Endothelial cell (in vitro differentiated cells): ENCODE measurements at places on chromosomes 6 and 20.

GRCh38 chr6:128438393-128438792 lies 82.0 kb downstream of the PTPRK start:
- no peak for DNase-seq
- H3K4me1 ChIP-seq, result peaks cover 15% of the 10 kb centered on the region
- no peaks in the 10 kb centered on the region for H3K36me3 ChIP-seq
- no peak overlapping the region for H3K27ac ChIP-seq

- peak within 1 kb of the TSS; percentile 77 for H3K27ac ChIP-seq
- H3K4me1 ChIP-seq, result peaks cover 14% of the 10 kb centered on the region
- DNase-seq, result peak; percentile 77
- peak within 1 kb of the TSS; percentile 91 for H3K4me3 ChIP-seq
- peaks cover 7% of the 10 kb centered on the region for H3K36me3 ChIP-seq
Observed at GRCh38 chr6:149941583-149942460, at the start of gene ULBP2. TSS of gene ULBP2 (plus strand) at chr6:149942014. CDS start at chr6:149942073, 59 bp downstream.

- no peak overlapping the region for H3K27ac ChIP-seq
- H3K27me3 ChIP-seq, result no peaks in the 10 kb centered on the region
- no peaks in the 10 kb centered on the region for H3K4me1 ChIP-seq
Observed at GRCh38 chr6:136809091-136809860, 13.1 kb upstream of the PEX7 start.

DNA sequence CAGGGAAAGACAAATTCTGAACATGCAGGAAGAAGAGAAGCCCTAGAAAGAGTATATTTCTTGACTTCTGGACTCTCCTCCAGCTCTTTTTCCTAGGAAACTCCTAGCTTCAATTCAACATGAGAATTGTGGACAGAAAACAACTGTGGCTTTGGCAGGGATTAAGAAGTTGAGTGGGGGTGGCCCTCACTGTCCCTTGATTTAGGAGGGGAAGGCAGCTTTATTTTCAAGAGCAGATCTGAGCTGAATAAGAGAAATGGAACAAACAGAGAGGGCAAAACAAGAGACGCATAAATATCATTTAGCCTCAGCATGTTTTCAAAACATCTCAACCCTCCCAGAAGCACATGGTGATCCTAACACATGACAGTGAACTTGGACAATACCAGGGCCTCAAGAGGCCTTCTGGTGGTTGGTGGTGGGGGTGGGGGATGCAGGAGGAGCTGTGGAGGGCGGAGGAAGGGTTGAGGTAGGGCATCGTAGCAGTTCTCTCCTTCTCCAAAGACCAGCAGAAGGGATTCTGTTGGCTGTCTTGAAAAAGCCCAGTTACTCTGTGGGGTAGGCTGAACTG lies 21.1 kb upstream of the TAGAP start:
- H3K27ac ChIP-seq, result no peak overlapping the region
- H3K27me3 ChIP-seq, result peaks cover 11% of the 10 kb centered on the region
- H3K4me3 ChIP-seq, result no peak overlapping the region
- H3K36me3 ChIP-seq, result no peaks in the 10 kb centered on the region
- no peaks in the 10 kb centered on the region for H3K4me1 ChIP-seq

DNA sequence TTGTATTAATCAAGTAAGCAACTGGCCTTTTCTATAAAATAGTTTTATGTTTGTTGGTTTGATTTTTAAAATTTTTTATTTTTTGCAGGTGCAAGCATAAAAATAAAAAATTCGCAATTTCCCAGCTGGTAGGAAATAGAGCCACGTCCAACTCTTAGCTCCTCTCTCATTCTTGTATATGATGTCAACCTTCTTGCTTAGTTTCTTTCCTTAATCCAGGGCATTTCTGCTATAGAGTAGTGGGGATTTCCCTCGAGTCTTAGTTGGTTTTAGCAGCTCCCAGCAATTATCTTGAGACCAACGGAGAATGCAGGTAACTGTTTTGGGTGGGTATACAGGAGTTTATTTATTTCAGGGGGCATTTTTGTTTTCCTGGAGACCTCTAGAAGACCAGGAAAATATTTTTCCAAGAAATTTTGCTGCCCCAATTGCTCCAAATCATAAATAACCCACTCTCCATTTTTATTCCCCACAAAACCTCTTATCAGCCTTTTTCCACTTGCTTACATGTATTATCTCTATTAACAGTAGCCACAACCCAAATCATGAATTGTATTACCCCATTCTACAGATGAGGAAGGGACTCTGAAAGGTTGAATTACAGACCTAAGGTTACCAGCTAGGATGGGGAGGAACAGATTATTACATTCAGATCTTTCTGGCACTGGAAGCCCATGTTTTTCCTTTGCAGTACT lies 18.4 kb downstream of the PHACTR2 start:
- H3K4me3 ChIP-seq, result no peak overlapping the region
- H3K36me3 ChIP-seq, result peaks cover 18% of the 10 kb centered on the region
- peak overlapping the region; percentile 84 for H3K27ac ChIP-seq
- H3K27me3 ChIP-seq, result no peaks in the 10 kb centered on the region
- no peak for DNase-seq
- H3K4me1 ChIP-seq, result peaks cover 52% of the 10 kb centered on the region

DNA sequence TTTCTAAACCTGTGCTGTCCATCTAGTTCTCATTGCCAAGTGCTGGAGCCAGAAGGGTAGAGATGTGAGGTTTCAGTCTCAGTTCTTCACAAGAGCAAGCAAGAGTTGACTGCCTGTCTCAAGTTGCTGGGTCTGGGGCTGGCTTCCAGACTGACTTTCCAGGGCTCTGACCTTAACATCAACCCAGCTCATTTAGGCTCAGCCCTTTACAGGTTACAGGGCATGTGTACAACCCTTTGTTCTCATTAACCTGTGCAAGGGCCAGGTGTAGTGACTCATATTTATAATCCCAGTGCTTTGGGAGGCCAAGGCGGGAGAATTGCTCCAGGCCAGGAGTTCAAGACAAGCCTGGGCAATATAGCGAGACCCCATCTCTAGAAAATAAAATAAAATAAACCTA lies 30.6 kb downstream of the FITM2 start:
- DNase-seq, result no peak
- no peak overlapping the region for H3K27ac ChIP-seq
- no peaks in the 10 kb centered on the region for H3K36me3 ChIP-seq
- no peaks in the 10 kb centered on the region for H3K4me1 ChIP-seq
- no peak overlapping the region for H3K4me3 ChIP-seq
- peaks cover 2% of the 10 kb centered on the region for H3K27me3 ChIP-seq

- peaks cover 4% of the 10 kb centered on the region for H3K4me1 ChIP-seq
- no peak overlapping the region for H3K4me3 ChIP-seq
- DNase-seq, result no peak
- H3K27ac ChIP-seq, result no peak overlapping the region
- no peaks in the 10 kb centered on the region for H3K27me3 ChIP-seq
- H3K36me3 ChIP-seq, result no peaks in the 10 kb centered on the region
Observed at GRCh38 chr6:137452333-137452894, 41.8 kb downstream of the OLIG3 start.

GRCh38 chr6:87702589-87702945 lies 534 bp upstream of the AKIRIN2 start:
- peaks cover 16% of the 10 kb centered on the region for H3K4me1 ChIP-seq
- H3K36me3 ChIP-seq, result peaks cover 14% of the 10 kb centered on the region
- DNase-seq, result no peak
- peaks cover 16% of the 10 kb centered on the region for H3K27me3 ChIP-seq

- H3K27me3 ChIP-seq, result peaks cover 3% of the 10 kb centered on the region
- H3K4me3 ChIP-seq, result no peak overlapping the region
- H3K36me3 ChIP-seq, result no peaks in the 10 kb centered on the region
- H3K4me1 ChIP-seq, result peaks cover 14% of the 10 kb centered on the region
Observed at GRCh38 chr6:11009353-11009752, 34.8 kb downstream of the ELOVL2 start.

DNA sequence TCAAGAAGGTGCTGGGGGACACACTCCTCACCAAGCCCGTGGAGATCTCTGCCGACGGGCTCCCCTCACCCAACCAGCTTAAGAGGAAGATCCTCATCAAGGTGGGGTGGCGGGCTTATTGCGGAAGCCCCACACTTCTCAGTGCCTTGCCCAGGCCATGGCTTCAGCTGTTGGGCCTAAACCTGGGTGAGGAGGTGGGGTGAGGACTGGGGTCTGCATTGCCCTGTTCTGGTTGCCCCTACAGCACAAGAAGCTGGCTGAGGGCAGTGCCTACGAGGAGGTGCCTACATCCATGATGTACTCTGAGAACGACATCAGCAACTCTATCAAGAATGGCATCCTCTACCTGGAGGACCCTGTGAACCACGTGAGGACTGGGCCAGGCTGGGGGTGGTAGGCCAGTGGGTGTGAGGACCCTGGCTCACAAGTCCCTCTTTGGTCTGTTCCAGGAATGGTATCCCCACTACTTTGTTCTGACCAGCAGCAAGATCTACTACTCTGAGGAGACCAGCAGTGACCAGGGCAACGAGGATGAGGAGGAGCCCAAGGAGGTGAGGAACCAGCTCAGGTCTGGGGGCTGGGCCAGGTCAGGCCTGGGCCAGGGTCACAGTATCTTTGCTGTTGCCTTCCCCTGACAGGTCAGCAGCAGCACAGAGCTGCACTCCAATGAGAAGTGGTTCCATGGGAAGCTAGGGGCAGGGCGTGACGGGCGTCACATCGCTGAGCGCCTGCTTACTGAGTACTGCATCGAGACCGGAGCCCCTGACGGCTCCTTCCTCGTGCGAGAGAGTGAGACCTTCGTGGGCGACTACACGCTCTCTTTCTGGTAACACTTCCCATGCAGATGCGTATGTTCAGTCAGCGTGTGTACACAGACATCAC lies 27.9 kb downstream of the PLCG1 start:
- H3K27ac ChIP-seq, result no peak overlapping the region
- DNase-seq, result no peak

DNA sequence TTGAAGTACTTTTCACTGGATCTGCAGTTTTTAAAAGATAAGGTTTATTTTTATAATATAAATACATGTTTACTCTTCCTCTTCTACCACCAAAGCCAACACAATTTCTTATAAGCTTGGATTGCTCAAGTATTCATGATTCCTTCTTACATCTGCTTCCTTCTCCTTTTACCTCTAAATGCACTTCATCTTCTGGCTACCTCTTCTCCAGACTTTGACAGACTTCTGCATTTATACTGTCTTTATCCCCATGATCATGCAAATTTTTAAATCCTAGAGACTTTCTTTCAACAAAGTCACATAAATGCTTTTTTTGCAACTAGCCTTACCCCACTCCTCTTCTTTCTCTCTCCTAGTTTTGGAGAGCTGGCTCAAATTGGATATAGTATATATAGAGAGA lies 142.9 kb downstream of the TFAP2B start:
- no peaks in the 10 kb centered on the region for H3K4me1 ChIP-seq
- peaks cover under 1% of the 10 kb centered on the region for H3K27me3 ChIP-seq
- H3K36me3 ChIP-seq, result no peaks in the 10 kb centered on the region
- no peak overlapping the region for H3K27ac ChIP-seq
- no peak for DNase-seq

DNA sequence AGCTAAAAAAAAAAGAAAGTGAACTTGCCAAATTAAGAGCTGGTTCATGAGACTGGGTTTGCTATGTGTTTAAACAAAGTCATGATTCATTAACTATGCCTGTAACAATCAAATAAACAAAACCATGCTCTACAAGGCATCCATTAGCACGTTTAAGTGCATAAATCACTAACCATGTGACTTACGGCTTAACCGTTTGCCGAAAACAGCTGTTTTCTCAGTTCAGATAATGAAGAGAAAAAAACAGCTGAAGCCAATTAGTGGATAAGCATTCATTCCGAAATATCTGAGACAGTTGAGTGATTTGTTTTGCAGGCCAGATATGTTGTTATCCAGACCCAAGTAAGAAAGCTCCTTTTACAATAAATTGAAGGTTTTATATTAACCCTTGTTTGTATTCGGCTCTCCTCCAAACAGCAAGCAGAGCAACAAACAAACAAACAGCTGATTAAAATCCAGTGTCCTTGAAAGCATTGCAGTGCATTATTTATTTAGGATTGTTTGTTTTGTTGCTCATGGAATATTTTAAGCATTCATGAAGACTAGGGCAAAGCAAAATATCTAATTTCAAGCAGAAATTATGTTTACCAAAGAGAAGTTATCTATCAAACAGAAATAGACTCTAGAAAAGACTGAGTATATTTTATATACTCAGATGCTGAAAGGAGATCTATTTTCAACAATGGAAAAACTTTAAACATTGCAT lies 343.5 kb downstream of the RFPL4B start:
- H3K27me3 ChIP-seq, result no peaks in the 10 kb centered on the region
- H3K27ac ChIP-seq, result no peak overlapping the region
- no peak overlapping the region for H3K4me3 ChIP-seq

- DNase-seq, result no peak
- H3K27ac ChIP-seq, result no peak overlapping the region
- no peak overlapping the region for H3K4me3 ChIP-seq
- H3K27me3 ChIP-seq, result no peaks in the 10 kb centered on the region
- no peaks in the 10 kb centered on the region for H3K36me3 ChIP-seq
Observed at GRCh38 chr6:39565956-39566355, 159.3 kb downstream of the KIF6 start.

DNA sequence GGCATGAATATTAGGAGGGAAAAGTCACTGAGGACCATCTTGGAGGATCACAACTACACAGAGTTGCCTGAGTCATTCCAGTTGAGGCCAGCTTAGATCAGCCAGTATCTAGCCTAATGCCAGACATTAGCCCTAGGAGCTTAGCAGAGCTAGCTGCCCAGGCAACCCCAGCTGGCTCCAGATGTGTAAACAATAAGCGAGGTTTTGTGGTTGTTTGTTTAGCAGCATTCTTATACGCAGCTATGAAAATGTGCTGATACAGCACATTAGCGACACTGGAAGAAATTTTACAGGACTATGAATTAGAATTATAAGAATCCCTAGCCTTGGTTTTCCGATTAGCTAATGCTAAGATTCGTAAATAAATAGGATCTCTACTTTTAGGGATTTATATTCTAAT lies 59.3 kb downstream of the BTBD3 start:
- no peak overlapping the region for H3K27ac ChIP-seq
- DNase-seq, result no peak
- H3K4me1 ChIP-seq, result peaks cover 6% of the 10 kb centered on the region
- H3K36me3 ChIP-seq, result no peaks in the 10 kb centered on the region

- no peaks in the 10 kb centered on the region for H3K36me3 ChIP-seq
- H3K27ac ChIP-seq, result no peak overlapping the region
- DNase-seq, result no peak
- no peaks in the 10 kb centered on the region for H3K4me1 ChIP-seq
- H3K27me3 ChIP-seq, result no peaks in the 10 kb centered on the region
Observed at GRCh38 chr6:116924245-116924644, 47.2 kb downstream of the RFX6 start.

GRCh38 chr20:14543040-14543439 lies 205.6 kb upstream of the FLRT3 start:
- H3K36me3 ChIP-seq, result no peaks in the 10 kb centered on the region
- H3K27ac ChIP-seq, result no peak overlapping the region
- no peak for DNase-seq
- peaks cover 2% of the 10 kb centered on the region for H3K27me3 ChIP-seq
- peaks cover 11% of the 10 kb centered on the region for H3K4me1 ChIP-seq
